ENCODE measurements at places on chromosomes 4 and X.
A peak's percentile ranks its signal among the peaks of the same experiment; 100 is the strongest.

GRCh38 chrX:2628751-2629315 is 62.3 kb upstream of the CD99 start:
- no peaks in the 10 kb centered on the region for H3K27me3 ChIP-seq
- no peaks in the 10 kb centered on the region for H3K36me3 ChIP-seq
- no peak overlapping the region for H3K27ac ChIP-seq
- no peak for DNase-seq
- no peaks in the 10 kb centered on the region for H3K4me1 ChIP-seq
- no peak overlapping the region for H3K4me3 ChIP-seq

DNA sequence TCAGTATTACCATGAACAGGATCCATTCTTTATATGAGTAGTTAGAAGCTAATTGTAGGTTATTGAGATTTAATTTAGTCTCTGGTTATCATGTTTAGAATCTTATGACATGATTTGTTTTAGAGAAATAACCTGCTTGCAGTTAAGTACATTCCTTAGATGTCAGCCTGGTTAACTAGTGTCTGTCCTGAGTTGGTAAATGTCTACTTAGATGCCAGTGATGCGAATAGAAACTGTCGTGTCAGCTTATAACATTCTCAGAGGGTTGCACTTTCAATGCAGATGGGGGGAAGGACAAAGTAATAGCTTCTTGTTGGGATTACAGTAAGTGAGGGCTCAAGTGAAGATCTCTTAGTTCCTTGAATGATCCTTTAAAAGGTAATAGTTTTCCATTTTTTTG is 227.8 kb upstream of the SPRY1 start:
- H3K27ac ChIP-seq = no peak overlapping the region
- DNase-seq = no peak
- H3K27me3 ChIP-seq = no peaks in the 10 kb centered on the region
- no peak overlapping the region for H3K4me3 ChIP-seq

GRCh38 chrX:108732630-108733321 is 3.6 kb downstream of the IRS4 start:
- peak overlapping the region; percentile 17 for H3K4me3 ChIP-seq
- H3K27me3 ChIP-seq = no peaks in the 10 kb centered on the region
- no peaks in the 10 kb centered on the region for H3K4me1 ChIP-seq
- DNase-seq = peak; percentile 28
- no peaks in the 10 kb centered on the region for H3K36me3 ChIP-seq

GRCh38 chr4:81116566-81116965 is 86.1 kb downstream of the BMP3 start:
- no peaks in the 10 kb centered on the region for H3K36me3 ChIP-seq
- H3K27ac ChIP-seq = no peak overlapping the region
- no peaks in the 10 kb centered on the region for H3K27me3 ChIP-seq
- H3K4me1 ChIP-seq = no peaks in the 10 kb centered on the region

DNA sequence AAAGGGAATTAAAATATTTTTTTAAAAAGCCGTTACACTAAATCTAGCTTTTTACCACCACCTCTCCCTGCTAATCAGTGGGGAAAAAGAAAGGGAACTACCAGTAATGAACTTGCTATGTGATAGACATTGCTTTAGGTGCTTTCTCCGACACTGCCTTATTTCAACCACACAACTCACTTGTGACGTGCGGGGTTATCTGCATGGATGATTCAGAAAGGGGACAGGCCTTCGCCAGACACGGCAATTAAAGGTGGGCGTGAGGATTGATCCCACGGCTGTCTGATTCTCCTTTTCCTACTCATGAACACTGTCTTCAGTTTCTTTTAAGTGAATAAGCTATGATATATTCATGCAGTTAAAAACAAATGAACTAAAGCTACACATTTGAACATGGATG is 882 bp upstream of the CXCR3 start:
- H3K4me3 ChIP-seq = no peak overlapping the region
- H3K27me3 ChIP-seq = no peaks in the 10 kb centered on the region
- no peak overlapping the region for H3K27ac ChIP-seq

DNA sequence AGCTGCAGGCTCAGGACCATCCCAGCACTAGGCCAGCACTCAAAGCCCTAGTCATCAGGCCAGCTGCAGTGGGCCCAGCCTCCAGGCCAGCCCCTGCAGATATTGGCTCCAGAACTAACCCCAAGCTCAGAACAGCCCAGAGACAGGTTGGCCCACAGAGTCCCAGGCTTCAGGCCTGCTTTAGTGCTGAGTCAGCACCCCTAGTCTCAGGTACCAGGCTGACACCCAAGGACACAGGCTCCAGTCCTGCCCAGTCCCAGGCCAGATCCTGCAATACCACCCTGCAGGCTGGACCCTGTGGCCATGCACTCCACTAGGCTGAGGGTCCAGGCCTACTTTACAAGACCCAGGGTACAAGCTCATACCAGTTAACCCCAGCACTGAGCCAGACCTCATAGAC is 234.4 kb upstream of the GPRIN3 start:
- peaks cover 2% of the 10 kb centered on the region for H3K4me1 ChIP-seq
- H3K4me3 ChIP-seq = no peak overlapping the region
- no peak for DNase-seq
- H3K36me3 ChIP-seq = no peaks in the 10 kb centered on the region
- no peak overlapping the region for H3K27ac ChIP-seq
